Psoas muscle (tissue), 8 donors: ENCODE measurements at places on chromosomes 1 and 21. TPM values are rescaled to one million over a fixed set of nuclear protein-coding genes. Genes with fewer than 3 reads are reported as not detected.

- no peak for DNase-seq
Observed at GRCh38 chr1:109912873-109913272, 2.2 kb downstream of the CSF1 start.

ELK4 gene
- polyA plus RNA-seq, result 5.5 TPM

DNA sequence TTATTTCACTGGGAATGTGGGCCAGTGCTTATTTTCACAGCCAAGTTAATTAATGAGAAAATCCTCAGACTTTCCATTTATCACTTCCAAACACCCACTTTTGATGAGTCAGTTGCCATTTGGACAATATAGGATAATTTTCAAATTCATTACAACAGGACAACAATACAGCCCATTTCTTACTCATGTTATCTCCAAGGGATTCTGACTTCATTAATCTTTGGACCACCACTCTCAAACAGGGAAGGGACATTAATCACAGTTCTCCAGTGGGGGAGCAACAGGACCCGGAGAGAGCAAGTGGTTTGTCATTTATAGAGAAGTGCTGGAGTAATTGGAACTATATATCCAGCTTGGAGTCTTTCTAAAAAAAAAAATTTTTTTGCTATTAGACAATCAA, 38.7 kb downstream of the JUN start:
- DNase-seq, result no peak

GRCh38 chr1:56235909-56236510, 343.4 kb downstream of the PLPP3 start:
- no peak for DNase-seq

- DNase-seq, result peak; percentile 66
Observed at GRCh38 chr21:43903451-43904091, 38.5 kb downstream of the AGPAT3 start.

DNA sequence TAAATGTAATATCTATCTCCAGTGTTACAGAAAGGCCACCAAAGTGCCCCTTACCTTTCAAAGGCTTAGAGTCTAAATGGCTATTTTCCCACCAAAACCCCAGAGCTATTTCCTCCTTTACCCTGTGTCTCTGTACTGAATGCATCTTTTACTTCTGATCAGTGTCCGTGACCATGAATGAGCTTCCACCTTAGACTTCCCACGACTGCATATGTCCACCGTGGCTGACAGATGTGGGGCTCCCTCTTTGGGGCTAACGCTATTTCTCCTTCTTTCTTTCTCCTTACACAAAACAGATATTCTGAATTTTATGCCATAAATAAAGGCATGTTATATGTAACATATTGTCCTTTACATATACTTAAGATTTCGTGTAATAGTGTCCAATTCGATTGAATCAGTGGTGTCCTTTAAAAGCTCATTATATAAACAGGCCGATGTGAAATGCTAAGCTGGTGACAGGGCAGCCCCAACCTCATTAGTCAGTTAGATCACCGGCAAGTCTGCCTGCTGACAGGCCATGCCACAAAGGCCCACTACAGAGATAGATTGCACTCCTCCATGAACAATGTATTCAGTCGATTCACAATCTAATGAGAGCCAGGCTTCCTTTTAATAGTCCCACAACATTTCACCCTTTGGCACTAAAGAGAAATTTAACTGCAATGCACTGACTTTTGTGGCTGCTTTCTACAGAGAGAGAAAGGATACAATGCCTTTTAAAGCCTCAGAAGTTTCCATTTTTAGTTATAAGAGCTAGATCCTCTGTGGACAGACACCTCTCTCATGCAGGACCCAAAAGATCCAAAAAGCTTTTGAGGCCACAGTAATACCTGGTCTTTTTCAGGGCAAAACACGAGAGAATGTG, 297.9 kb downstream of the PCP4 start:
- no peak for DNase-seq

- no peak for DNase-seq
Observed at GRCh38 chr1:19622204-19622603, 21.9 kb upstream of the NBL1 start.

SMG7 gene
- 14.1 TPM for polyA plus RNA-seq

- no peak for DNase-seq
Observed at GRCh38 chr21:18493422-18493821, 89.8 kb upstream of the TMPRSS15 start.
